ENCODE measurements at places on chromosomes 3 and 15.

DNA sequence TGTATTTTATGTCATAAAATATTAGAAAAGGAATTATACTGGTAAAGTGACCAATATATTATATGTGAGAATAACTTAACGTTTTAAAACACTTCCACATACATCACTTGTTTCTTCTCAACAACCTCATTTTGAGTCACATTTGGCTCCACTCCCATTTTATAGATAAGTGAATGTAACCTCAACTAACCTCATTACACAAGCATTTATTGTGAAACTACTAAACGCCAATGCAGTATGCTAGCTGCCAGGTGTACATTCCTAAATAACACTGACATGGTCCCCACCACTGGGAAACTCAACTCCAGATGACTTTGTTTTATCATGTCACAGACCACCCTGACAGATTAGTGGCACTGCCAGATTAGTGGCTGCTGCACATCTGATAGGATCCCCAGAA lies 249.7 kb upstream of the CNTN4 start:
- DNase-seq: no peak

DNA sequence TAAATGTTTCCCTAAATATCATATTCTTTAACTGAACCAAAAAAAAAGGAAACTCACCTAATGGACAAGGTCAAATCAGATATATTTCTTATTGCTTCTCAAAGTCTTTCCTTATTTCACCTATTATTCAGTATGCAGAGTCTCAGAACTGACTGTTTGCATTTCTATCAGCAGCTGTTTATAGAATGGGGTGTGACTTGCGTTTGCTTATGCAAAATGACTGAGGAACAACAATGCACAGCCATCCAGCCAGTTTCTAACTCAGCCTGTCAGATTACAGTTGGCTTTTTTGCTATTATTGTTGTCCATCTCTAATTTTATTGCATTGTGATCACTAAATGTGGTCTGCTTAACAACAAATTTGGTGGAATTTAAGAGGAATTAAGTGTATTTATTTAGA lies 40.7 kb downstream of the RAB27A start:
- DNase-seq: no peak

DNA sequence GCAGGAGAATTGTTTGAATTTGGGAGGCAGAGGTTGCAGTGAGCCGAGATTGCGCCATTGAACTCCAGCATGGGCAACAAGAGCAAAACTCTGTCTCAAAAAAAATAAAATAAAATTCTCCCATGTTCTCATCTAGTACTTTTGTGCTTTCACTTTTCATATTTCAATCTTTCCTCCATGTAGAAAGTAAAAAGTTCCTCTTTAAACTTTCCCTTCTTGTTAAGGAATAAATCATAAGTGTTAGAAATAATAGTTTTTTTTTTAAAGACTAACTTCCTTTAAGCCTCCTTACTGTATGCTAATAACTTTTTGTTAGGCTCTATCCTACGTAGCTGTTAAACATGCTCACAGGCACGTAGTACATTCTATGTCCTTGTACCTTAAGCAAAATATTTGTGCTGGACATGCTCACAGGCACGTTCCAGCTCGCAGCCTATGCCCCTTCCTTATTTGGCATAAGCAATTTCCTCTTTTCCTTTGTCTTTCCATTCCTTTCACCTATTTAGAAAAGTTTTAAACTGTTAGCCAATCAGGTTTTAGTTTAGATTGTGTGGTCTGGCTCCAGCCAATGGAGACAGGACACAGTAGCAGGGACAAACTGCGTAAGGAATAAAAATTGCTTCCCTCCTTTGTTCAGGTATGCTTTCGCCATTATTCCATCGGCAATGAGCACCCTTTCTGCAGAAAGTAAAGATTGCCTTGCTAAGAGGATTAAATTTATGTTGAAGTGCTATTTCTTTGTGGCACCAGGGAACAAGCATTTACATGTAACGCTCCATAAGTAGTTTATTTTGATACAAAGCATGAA lies 38.9 kb upstream of the PIK3CB start:
- no peak for DNase-seq

- DNase-seq: no peak
Measured at GRCh38 chr3:197331131-197331530, 32.7 kb upstream of the DLG1 start.

DNA sequence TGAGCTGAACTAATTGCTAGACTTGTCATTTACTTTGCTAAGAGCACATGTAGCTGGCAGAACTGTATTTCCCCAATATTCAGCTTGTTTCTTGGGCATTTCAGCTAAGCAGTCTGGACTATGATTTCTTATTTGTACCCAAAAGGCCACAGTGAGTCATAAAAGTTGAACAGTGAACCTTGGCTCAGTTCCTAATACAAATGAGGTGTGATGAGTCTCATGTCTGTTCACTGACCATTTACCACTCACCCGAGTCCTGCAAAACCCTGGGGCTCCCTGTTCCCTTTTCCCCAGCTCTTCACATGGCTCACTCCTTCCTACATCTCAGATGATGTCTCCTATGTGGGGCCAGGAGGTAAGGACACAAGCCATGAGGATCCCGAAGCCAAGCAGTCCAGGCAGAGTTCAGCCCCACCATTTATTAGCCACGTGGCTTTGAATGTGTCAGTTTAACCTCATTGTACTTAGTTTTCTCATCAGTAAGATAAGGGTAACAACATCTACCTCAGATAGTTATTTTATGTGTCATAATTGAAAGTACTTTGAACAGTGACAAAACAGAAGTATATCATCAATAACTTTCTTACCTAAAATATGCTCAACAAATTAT lies 239.3 kb downstream of the IL5RA start:
- no peak for DNase-seq

DNA sequence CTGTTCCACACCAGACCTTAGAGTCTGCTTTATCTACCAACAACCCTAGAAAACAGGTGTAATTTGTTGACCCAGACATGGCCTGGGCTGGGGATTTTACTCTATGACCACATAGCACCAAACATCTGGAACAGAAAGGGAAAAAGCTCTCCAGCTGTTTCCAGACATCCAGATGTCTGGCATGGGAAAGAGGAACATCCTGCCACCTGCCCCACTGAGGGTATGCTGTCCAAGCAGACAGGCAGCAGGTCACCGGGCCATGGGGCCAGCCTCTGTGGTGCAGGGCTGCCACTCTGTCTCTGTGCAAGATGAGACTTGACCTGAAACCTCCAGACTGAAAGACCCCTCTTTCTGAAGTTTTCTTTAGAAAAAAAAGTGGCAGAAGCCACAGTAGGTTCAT lies 359.3 kb upstream of the ICE2 start:
- DNase-seq: no peak

DNA sequence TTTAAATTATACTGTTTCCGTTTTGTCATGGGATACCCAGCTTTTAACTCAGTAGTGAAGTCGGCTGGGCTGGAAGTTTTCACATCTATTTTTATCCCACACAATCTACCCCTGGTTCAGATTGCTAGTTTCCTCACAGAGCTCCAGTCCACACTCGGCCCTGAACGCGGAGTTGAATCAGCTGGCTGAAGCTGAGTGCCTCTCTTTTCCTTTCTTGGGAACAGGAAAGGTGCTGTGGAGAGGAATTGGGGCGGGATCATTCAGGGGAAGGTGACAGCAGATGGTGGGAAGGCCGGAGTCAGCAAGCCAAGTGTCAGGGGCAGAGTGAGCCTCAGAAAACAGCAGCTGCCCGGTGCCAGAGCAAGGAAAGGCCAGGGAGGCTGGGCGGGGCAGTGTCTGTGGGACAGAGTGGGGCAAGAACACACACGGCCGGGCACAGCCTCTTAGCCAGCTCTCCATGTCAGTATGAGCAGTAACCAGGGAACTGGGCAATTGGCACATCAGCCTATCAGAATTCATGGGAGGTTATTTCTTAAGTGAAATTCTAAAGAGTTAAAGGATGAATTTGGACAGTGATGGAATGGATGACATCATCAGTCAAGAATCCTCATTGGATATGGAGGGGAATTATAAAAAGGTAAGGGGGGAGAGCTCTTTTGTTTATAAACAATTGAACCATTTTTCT lies 135.7 kb upstream of the IL12A start:
- DNase-seq: no peak

DNA sequence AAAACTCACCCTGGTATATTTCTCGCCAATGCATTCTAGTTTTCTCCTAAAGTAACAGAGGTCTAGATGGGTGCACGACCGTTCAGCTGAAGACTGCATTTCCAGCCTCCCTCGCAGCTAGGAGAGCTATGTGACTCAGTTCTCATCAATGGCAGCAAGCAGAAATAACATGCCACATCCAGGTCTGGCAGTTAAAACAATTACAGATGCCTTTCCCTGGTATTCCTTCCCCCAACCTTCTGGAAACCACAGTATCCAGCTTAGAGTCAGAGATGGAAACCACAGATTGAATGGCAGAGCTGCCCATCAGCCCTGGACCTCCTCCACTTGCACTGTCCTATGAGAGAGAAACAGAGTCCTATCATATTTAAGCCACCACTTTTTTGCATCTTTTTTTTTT lies 4.8 kb downstream of the HAPLN3 start:
- DNase-seq: no peak

GRCh38 chr3:195802795-195803194 lies 8.9 kb downstream of the MUC4 start:
- DNase-seq: peak; percentile 45

- no peak for DNase-seq
Measured at GRCh38 chr15:56917652-56918045, 795 bp upstream of the TCF12 start.

GRCh38 chr3:123338620-123339061 lies 110.2 kb downstream of the ADCY5 start:
- no peak for DNase-seq

DNA sequence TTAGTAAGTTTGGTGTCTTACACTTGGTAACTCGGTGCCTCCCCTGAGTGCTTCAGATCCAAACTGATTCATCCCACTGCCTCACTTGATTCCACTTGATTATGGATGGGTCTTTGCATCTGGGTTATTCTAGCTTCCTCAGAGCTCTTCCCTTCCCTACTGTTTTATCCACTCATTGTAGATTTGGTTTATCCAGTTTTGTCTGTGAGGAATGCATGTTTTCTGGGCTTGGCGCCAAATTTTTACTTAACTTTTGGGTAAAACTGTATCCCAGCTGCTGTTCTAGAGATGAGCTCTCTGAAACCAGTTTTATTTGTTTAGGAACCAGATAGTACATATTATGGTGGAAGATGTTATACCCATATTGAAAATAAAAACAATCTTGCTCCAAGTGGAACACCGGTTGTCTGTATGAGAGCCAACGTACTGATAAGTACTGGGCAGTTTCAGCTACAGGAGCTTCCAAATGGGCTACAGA lies 20.9 kb downstream of the RAD54L2 start:
- peak; percentile 4 for DNase-seq

GRCh38 chr3:24254649-24255048 lies 240.0 kb downstream of the THRB start:
- no peak for DNase-seq

DNA sequence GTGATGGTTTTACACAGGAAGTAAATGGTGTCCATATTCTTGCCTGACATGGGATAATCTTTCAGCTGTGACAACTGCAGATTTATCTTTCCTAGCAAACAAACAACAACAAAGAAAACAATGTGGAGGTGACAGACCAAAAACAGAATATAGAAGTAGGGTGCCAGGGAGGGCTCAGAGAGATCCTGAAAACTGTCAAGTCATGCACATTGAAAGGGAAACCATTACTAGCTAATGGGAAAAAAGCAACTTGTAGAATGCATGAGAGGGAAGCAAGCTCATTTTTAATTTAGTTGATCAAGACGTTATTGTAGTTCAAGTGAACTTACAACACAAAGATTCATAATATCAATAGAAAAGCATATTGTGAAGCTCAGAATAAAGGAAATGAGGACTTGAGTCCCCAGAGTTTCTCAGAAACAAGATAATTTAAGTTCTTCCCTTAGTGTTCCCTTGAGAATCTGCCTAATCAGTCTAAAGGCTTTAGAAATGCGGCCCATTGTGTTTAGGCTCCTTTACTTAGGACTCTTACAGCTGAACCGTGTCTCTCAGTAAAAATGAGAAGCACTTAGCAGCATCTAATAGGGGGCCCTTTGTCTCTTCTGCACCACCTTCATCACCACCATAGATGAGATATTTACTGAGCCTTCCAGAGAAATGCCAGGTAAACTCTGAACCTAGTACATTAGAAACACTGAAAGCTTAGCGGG lies 115.6 kb upstream of the CADPS start:
- no peak for DNase-seq

- DNase-seq: peak; percentile 1
Measured at GRCh38 chr15:43868406-43868805, 41.6 kb downstream of the WDR76 start.

- DNase-seq: peak; percentile 41
Measured at GRCh38 chr3:167978071-167978470, 117.7 kb downstream of the GOLIM4 start.

- DNase-seq: no peak
Measured at GRCh38 chr15:34682674-34683073, 72.1 kb downstream of the GJD2 start.

DNA sequence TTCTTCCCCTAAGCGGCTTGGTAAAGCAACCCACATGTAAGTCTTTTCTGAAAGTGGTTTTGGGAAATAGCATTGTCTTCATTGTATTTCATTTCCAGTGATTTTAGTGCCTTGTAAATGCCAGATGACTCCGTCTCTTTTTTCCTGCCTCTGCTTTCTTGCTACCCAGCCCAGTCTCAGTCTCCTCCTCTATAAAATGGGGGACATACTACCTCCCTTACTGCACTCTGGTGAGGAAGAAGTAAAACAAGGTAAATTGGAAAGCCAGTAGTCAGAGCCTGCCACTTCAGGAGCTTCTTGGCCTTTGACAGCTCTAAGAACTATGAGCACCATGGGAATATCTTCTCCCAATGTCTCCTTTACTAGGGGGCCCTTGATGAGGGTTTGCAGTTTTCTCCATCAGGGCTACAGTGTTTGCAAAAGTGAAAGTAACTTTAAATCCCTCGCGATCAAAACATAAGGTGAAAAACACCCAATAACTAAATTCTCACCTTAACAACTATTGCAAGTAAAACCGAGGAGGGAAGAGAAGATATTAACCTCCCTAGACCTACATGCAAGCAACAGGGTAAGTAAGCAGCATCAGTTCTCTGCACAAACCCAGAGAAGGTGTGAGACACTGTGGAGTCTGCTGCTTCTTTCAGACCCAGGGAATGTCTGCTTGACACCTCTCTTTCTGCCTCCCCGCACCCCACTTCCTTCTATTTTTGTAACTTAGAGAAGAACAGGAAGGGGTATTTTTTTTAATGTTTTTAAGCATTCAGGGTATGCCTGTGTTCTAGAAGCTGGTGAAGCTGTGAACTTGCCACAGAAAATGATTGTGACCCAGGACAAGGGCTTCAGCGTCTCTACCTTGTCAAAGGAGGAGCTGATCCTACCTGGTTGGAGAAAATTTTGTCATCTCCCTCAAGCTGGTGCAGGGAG lies 159.1 kb upstream of the EOMES start:
- no peak for DNase-seq
